Body of pancreas (tissue), 4 donors: ENCODE measurements at places on chromosomes 2 and 18.

DNA sequence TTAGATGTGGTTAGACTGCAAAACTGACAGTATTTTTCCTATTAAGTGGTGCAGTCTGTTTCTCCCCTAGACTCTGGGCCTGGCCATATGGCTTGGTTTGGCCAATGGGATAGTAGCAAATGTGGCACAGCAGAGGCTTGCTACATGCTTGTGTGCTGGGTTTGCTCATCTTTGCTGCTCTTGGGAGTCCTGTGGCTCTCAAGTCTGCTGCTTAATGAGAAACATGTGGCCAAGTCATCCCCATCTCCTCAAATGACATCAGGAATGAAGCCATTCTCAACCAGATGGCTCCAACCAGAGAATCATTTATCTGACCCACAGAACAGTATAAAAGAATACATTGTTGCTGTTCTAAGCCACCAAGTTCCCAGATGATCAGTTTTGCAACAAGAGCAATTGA lies 57.1 kb upstream of the PAX3 start:
- H3K4me3 ChIP-seq, result no peak overlapping the region
- no peak overlapping the region for H3K27ac ChIP-seq
- no peaks in the 10 kb centered on the region for H3K4me1 ChIP-seq
- H3K27me3 ChIP-seq, result no peaks in the 10 kb centered on the region

GRCh38 chr2:100272841-100273329 lies 49.4 kb downstream of the LONRF2 start:
- H3K27me3 ChIP-seq, result no peaks in the 10 kb centered on the region
- no peak for DNase-seq
- no peaks in the 10 kb centered on the region for H3K36me3 ChIP-seq

GRCh38 chr2:238560234-238560633 lies 133.5 kb downstream of the ASB1 start:
- no peaks in the 10 kb centered on the region for H3K4me1 ChIP-seq
- H3K27me3 ChIP-seq, result peaks cover 4% of the 10 kb centered on the region
- DNase-seq, result no peak
- H3K27ac ChIP-seq, result no peak overlapping the region
- no peak overlapping the region for H3K4me3 ChIP-seq

GRCh38 chr2:80393991-80394390 lies 89.4 kb upstream of the LRRTM1 start:
- H3K4me1 ChIP-seq, result no peaks in the 10 kb centered on the region
- H3K36me3 ChIP-seq, result no peaks in the 10 kb centered on the region
- no peaks in the 10 kb centered on the region for H3K27me3 ChIP-seq

DNA sequence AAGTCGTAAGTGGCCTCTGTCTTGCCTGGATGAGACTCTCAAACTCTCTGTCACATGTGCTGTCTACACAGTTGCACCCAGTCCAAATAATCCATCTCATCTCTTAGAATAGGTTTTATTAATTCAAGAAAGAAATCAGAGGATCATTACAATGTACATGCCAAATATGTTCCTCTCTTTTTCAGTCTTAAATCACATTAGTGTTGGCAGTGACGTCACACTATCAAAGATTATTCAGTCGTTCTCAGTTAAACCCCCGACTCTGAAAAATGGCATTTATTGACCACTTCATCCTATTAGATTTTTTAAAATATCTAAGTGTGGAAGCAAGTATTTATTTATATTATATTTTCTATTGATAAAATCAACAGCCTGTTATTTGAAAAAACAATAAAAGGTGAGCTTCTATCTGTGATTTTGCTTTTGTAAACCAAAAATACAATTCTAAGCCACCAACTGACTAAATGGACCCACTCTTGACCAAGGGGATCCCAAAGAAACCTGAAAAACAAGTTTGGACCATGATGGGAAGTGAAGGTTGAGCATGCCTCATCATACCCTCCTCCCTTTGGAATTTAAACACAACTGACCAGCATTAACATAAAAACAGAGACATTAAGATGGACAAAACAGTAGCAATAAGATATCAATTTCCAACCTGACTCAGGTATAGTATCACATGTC lies 1894.4 kb upstream of the LRRTM1 start:
- H3K36me3 ChIP-seq, result no peaks in the 10 kb centered on the region
- H3K4me1 ChIP-seq, result no peaks in the 10 kb centered on the region
- no peak overlapping the region for H3K4me3 ChIP-seq

GRCh38 chr2:104547221-104547620 lies 306.7 kb upstream of the POU3F3 start:
- H3K4me3 ChIP-seq, result no peak overlapping the region
- H3K27ac ChIP-seq, result no peak overlapping the region
- no peaks in the 10 kb centered on the region for H3K27me3 ChIP-seq
- H3K36me3 ChIP-seq, result no peaks in the 10 kb centered on the region

GRCh38 chr2:226478109-226478809 lies 321.4 kb downstream of the IRS1 start:
- no peaks in the 10 kb centered on the region for H3K36me3 ChIP-seq
- no peaks in the 10 kb centered on the region for H3K27me3 ChIP-seq
- H3K4me1 ChIP-seq, result no peaks in the 10 kb centered on the region

DNA sequence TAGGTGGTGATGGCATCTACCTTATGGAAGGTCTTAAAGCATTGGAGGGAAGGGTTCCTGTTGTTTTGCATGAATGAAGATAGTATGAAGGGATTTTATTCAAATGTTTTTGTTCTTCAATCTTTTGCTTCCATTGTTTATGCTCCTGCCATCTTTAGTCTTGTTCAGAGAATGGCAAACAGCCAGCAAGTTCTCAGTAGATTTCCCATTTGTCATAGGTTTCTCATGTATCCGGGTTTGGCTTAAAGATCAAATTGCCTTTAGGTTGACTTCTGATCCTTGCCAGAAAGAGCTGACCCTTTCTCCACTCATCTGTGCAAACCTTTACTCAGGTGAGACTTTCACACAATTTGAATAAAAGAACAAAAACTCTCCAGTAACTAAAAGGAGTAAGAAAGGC lies 44.2 kb upstream of the STAT4 start:
- H3K36me3 ChIP-seq, result no peaks in the 10 kb centered on the region
- H3K4me3 ChIP-seq, result no peak overlapping the region
- H3K4me1 ChIP-seq, result no peaks in the 10 kb centered on the region
- no peak overlapping the region for H3K27ac ChIP-seq

GRCh38 chr2:180983468-180984242 lies 3.2 kb downstream of the UBE2E3 start:
- H3K36me3 ChIP-seq, result no peaks in the 10 kb centered on the region
- H3K27ac ChIP-seq, result peak overlapping the region; percentile 82
- no peaks in the 10 kb centered on the region for H3K27me3 ChIP-seq

DNA sequence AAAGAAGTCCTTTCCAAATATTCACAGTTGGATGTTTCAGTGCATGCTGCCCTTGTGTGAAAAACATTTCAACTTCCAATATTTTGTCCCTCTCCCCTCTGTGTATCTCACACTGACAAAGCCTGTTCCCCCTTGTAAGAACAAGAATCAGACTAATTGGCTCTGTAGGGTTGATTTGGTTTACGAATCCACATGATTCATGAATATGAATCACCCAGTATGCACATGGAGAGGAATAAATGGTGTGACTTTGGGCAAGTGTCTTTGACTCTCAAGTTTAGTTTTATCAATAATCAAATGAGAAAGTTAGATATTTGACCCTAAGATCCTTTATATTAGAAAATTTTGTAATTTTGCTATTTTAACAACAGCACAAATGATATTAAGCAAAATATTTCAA lies 9.3 kb upstream of the CDH20 start:
- H3K27ac ChIP-seq, result no peak overlapping the region
- H3K36me3 ChIP-seq, result no peaks in the 10 kb centered on the region
- DNase-seq, result no peak
- H3K4me3 ChIP-seq, result no peak overlapping the region

DNA sequence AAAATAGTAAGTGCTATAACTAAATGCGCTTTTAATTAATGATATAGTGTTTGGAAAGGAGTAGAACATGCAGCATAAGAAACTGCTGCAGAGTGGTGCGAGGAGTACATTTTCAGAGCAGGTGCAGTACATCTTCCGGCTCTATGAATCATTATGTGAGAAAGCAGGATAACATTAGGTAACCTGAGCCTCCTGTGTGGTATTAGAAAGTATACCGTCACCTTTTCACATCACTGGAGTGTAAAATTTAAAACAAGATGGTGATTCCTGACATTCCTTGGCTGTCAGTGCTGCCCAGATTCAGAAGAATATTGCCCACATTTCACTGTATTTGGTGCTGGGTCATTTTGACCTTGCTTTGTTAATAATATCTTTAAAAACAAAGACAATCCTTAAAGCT lies 7.8 kb upstream of the DYNC2LI1 start:
- no peak for DNase-seq
- no peaks in the 10 kb centered on the region for H3K27me3 ChIP-seq
- H3K27ac ChIP-seq, result no peak overlapping the region
- no peaks in the 10 kb centered on the region for H3K36me3 ChIP-seq

DNA sequence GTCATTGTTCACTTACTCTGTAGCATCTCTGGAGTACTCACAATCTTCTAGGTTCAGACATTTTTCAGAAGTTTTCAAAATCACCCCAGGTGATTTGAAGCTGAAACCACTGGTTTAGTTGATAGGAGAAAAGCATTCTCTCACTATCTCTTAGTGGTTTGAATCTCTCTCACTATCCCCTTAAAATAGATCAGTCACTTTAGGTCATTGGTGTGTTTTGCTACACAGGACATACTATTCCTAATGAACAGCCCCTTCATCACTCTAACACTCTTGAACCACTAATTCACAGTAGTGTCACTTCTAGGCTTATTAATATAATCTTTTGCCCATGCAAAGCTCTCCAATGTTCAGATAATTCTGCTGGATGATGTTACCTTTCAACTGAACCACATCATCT lies 34.5 kb downstream of the LYPD6 start:
- H3K36me3 ChIP-seq, result no peaks in the 10 kb centered on the region
- no peaks in the 10 kb centered on the region for H3K27me3 ChIP-seq
- DNase-seq, result no peak

- peaks cover 14% of the 10 kb centered on the region for H3K4me1 ChIP-seq
- no peaks in the 10 kb centered on the region for H3K27me3 ChIP-seq
- no peak for DNase-seq
- no peak overlapping the region for H3K27ac ChIP-seq
- no peaks in the 10 kb centered on the region for H3K36me3 ChIP-seq
Measured at GRCh38 chr2:64601034-64601754, 52.5 kb downstream of the SERTAD2 start.

DNA sequence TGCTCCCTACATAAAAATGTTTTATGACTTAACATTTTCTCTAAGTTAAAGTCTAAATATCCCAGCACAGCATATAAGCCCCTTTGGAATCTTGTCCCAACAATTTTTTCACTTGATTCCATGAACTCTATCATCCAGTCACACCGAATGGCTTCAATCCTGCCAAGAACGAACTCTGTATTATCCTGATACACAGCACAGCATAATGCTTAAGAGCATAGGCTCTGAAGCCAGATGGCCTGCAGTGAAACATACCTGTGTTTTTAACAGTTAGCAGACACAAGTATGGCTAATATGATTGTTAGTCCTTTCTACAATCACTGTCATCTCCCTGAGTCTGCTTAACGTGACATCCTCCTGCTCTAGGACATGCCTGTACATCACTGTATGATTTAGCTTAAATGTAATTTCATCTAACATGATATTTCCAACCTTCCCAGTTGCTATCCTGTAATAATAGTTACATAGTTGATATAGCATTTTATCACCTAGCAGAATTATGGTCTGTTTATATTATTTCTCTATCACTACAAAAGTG lies 669.5 kb downstream of the ERBB4 start:
- no peaks in the 10 kb centered on the region for H3K4me1 ChIP-seq
- H3K27ac ChIP-seq, result no peak overlapping the region
- no peak overlapping the region for H3K4me3 ChIP-seq
- no peak for DNase-seq
- H3K27me3 ChIP-seq, result no peaks in the 10 kb centered on the region

DNA sequence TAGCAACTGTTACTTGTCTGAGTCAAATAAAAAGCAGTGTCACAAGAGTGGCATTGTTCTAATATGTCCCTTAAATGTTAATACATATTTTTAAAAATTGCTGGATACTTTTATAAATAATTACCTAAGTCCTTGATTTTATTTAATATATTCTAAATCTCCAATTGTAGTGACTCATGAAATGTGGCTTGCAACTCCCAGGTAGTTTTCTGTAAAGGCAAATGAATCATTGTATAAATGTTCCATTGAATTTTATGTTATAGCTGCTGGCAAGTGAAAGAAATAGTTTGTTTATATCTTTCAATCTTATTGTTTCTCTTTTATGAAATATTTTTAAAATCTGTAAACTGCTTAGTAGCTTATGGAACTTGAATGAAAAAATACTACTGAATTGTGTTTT lies 32.7 kb upstream of the C1GALT1C1L start:
- no peak overlapping the region for H3K27ac ChIP-seq
- no peak for DNase-seq
- no peaks in the 10 kb centered on the region for H3K4me1 ChIP-seq
- no peak overlapping the region for H3K4me3 ChIP-seq
- H3K36me3 ChIP-seq, result no peaks in the 10 kb centered on the region
- H3K27me3 ChIP-seq, result no peaks in the 10 kb centered on the region

- H3K27ac ChIP-seq, result no peak overlapping the region
- no peaks in the 10 kb centered on the region for H3K27me3 ChIP-seq
- no peak for DNase-seq
- H3K4me1 ChIP-seq, result no peaks in the 10 kb centered on the region
Measured at GRCh38 chr2:39881494-39881893, 102.4 kb upstream of the THUMPD2 start.

DNA sequence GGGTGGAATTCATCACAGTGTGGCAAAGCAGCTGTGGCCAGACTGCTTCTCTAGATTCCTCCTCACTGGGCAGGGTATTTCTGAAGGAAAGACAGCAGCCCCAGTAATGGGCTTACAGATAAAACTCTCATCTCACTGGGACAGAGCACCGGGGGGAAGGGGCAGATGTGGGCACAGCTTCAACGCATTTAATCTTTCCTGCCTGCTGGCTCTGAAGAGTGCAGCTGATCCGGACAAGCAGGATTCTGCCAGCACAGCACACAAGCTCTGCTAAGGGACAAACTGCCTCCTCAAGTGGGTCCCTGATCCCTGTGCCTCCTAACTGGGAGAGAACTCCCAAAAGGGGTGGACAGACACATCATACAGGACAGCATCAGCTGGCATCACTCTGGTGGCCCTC lies 779.9 kb upstream of the CNTNAP5 start:
- H3K27ac ChIP-seq, result no peak overlapping the region
- H3K4me3 ChIP-seq, result no peak overlapping the region
- no peaks in the 10 kb centered on the region for H3K4me1 ChIP-seq
- no peaks in the 10 kb centered on the region for H3K36me3 ChIP-seq
- DNase-seq, result no peak
